ENCODE measurements at places on chromosomes 1 and 21.

- peak; percentile 1 for DNase-seq
Observed at GRCh38 chr1:50181027-50181663, 72.4 kb downstream of the ELAVL4 start.

DNA sequence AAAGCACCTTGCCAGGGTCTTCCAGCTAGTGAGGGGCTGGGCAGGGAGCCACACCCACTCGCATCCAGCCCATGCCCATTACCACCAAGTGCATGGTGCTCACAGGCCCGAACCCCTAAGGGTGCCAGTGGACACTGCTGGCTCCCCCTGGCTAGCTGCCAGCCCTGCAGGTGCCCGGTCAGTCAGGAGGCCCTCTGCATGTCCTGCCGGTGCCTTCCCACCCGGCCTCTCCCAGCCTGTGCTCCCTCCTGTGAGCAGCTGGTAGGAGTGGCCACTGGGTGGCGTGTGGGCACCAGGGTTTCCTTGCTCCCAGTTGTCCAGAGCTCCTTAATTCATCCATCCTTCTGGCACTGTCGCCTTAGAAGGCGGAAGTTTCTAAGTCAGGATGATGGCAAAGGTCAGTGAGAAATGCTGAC, 33.4 kb downstream of the QSOX1 start:
- peak; percentile 56 for DNase-seq

DNA sequence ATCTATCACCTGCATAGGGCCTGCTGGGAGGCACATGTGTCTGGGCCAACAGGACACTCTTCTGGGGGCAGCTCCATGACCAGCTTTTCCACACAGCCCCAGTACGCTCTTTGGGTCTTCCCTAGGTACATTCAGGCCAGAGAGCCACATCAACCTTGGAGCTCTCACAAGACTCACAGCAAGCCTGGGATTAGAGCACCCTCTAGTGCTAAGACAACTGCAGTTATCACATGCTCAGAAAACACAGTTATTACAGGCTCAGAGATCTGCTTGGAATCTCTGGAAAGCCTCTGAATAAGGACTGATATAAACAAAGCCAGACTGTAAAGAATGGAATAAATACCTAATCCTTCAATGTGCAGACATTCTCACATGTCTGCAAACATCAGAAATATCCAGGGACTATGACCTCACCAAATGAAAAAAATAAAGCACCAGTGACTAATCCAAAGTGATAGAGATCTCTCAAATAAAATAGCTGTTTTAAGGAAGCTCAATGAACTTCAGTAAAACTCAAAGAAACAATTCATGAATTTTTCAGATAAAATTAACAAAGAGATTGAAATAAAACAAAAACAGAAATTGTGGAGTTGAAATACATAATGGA, 563.9 kb upstream of the NR5A2 start:
- DNase-seq, result peak; percentile 83

- peak; percentile 68 for DNase-seq
Observed at GRCh38 chr1:184945678-184946412, 28.5 kb downstream of the NIBAN1 start.

GRCh38 chr1:31576201-31576669, at the start of gene TINAGL1:
Gene TINAGL1, plus strand, starts transcription at chr1:31576515. Its CDS starts 634 bp downstream, at chr1:31577149.
- no peak for DNase-seq

DNA sequence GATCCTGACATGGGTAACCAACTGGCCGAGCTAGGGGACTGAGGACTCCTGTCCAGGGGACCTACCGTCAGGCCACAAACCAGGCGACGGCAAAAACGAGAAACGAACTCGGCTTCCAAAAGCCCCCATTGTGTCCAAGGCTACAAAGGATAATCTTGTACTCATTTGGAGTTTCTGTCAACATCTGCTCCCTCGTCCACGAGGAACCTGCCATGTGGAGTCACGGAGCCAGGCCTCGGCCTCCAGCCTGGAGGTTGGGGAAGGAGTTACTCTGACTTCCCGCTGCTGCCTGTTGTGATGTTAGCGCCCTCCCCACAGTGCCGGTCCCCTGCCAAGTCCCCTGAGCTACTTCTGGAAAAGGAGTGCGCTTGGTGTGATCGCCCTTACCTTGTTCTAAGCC, 7.3 kb downstream of the KRTAP10-1 start:
- DNase-seq, result no peak

DNA sequence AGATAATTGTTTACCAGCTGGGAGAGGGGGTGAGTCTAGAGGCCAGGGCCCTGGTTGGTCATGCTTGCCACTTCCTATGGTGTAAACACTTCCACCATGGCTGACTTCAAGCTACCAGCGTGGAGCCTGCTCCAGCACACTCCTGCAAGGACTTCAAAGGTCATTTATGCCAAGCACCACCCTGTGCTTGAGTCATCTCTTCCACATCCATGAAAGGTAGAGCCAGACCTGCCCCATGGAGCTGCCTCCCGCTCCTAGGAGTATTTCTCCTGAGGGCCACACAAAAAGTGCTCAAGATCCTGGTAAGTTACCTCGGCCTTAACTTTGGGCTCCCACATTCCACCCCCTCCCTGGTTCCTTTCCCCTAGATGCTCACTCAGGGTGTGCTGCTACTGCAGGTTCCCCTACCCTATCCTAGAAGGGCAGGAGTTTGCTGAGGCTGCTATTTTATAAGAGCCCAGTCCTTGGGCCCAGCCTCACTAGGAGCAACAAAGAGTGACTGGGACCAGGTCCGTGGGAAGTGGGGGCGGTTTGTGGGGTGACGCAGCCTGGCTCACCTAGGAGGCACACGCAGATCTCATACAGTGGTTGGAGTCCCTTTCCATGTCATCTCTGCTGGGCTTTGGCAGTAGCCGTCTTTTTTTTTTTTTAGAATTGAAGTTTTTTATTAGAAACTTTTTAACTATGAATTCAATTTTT, 2.4 kb downstream of the RAB7B start:
- no peak for DNase-seq

DNA sequence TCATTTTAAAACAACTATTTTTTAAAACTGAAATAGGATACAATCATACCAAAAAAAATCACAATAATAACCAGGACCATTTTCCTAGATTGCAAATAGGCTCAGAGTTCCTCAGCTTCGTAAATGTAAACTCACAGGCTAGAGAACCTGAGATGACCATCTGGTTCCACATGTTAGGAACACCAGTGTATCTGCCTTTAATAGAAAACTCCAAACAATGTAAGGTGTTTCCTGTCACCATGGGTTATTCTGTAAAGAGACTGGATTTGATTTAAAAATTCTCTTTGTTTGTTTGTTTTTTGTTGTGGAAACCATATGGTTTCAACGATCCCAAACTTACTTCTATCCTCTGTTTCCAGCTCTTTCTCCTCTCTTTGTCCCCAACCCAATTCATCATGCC, 197.5 kb downstream of the ZZZ3 start:
- no peak for DNase-seq

DNA sequence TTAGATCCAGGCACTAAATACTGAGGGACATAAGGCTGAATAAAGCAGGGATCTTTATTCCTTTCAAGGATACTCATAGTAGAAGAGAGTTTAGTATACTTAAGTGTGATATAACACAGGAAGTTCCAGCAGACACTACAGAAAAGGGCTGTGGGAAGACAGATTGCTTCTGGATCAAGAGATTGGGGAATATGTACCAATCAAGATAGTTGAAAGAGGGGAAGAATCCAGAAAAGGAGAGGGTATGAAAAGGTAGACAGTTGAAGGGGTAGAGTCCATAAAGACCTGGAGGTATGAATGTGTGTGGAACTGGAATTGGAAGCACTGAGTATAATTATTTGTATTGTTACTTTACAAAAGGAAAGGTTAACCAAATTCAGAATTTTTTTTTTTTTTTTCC, 2.4 kb downstream of the RPS6KC1 start:
- no peak for DNase-seq

- no peak for DNase-seq
Observed at GRCh38 chr1:158607296-158607695, 2.2 kb downstream of the OR10Z1 start.

GRCh38 chr1:225428881-225429455, 1.1 kb upstream of the LBR start:
- DNase-seq, result no peak

GRCh38 chr1:198902655-198903054, 263.8 kb downstream of the PTPRC start:
- no peak for DNase-seq

- no peak for DNase-seq
Observed at GRCh38 chr1:40416709-40417108, 33.6 kb upstream of the ZFP69B start.

DNA sequence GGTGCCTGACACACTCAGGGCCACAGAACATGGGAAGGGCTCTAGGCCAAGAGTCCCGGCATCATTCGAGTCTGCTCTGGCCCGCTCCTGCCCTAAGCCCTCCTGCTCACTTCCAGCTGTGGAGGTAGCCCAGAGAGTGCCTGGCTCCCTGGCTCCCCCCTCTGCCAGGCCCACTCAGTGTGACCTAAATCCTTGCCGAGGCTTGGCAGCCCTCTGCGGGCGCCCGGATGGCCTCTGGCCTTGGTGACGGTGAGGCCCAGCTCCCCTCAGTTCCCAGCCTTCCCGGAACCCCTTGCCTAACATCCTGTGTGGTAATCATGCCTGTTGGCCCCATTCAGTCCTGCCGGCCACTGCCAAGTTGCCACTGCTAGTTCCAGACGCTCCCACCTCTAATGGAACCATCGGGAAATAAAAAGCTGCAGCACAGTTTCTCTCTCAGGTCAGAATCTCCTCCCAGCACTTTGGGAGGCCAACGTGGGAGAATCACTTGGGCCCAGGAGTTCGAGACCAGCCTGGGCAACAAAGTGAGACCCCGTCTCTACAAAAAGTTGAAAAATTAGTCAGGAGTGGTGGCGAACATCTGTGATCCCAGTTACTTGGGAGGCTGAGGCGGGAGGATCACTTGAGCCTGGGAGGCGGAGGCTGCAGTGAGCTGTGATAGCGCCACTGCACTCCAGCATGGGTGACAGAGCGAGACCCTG, 1.2 kb upstream of the H6PD start:
- peak; percentile 94 for DNase-seq
